Non-pigmented ciliary epithelial cell (primary cell): ENCODE measurements at places on chromosomes 7 and 10.

GRCh38 chr7:47153576-47153975, 428.3 kb downstream of the TNS3 start:
- no peak for DNase-seq

DNA sequence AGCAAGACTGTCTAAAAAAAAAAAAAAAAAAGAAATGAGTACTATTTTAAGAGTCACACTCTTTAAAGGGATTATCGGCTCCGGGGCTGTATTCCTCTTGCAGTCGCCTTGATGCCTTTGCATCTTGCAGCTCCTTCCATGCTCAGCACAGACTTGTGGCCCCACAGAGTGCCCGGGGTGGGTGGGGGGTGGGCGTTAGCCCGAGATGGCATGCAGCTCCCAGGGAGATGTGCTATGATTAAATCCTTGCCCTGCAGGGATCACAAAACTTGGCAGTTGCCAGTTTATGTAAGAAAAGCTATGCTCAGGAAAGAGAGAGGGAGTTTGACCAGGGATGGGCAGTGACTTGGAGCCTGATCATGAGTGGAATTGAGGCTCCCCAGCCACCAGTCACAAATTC, 81.9 kb downstream of the CCDC3 start:
- no peak for DNase-seq

- no peak for DNase-seq
Observed at GRCh38 chr7:123271856-123272255, 72.1 kb upstream of the SLC13A1 start.

- no peak for DNase-seq
Observed at GRCh38 chr10:78740976-78741915, 327.5 kb upstream of the ZMIZ1 start.

- no peak for DNase-seq
Observed at GRCh38 chr10:84987039-84987438, 658.6 kb downstream of the CCSER2 start.

- DNase-seq = no peak
Observed at GRCh38 chr10:44458671-44459413, 73.9 kb upstream of the CXCL12 start.

DNA sequence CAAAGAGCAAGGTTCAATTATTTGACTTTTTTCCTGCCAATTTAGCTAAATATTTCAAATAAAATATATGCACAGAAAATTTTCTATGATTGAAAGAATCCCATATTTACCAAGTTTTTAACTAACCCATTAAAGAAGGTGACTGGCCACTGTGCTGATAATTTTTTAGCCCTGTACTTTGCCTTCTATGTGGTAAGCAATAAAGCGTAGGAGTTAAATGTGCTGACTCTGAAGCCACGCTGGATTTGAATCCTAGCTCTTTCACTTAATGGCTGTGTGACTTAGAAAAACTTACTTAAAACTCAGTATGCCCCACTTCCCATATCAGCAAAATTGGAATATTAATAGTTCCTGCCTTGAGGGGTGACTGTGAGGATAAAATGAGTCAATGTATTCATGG, 82.1 kb downstream of the NEUROD6 start:
- no peak for DNase-seq

- DNase-seq = no peak
Observed at GRCh38 chr10:73975388-73975787, 22.5 kb upstream of the VCL start.

DNA sequence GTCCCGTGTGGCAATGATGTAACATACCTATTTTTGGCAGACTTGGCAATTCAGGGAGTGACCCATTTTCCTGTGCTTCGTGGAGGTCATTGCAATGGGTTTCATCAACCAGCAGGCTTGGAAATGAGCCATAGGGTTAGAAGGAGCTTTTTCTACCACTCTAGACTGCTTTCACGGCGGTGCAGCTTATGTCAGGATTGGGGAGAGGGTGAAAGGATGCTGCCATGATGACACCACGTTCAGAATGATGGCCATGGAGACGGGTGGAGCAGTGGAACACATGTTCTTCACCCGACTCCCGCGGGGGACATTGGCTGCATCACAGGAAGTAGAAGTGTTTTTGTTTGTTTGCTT, 220.2 kb downstream of the EMX2 start:
- no peak for DNase-seq

- DNase-seq = no peak
Observed at GRCh38 chr10:118458957-118459641, 117.0 kb upstream of the FAM204A start.

GRCh38 chr7:30047124-30047523, 18.9 kb downstream of the PLEKHA8 start:
- DNase-seq = no peak

- DNase-seq = no peak
Observed at GRCh38 chr7:137810248-137810647, 36.5 kb downstream of the DGKI start.

DNA sequence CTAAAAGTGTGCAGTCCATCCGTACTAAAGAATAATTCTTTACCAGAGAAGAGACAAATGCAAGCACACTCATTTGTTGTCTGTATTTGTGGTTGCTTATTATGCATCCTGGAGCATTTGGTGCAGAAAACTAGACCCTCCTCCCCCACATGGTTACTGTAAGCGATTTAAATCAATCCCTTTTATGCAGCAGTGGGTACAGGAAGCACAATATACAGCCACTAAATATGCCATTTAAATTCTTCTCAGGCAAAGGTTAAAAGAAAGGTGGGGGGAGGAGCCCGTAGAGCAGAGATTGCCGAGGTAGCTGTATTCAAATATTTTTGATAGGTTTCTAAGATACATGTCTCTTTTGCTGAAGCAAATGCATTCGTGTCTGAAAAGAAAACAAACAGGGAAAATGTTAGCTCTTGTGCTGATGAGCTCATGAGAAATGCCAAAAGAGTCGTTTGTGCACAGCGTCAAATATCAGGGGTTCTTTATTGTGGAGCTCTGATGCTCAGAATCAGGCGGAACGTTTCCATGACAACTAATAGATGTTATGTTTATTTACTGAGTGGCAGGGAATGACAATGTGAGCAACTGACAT, 131.3 kb upstream of the NPVF start:
- no peak for DNase-seq

DNA sequence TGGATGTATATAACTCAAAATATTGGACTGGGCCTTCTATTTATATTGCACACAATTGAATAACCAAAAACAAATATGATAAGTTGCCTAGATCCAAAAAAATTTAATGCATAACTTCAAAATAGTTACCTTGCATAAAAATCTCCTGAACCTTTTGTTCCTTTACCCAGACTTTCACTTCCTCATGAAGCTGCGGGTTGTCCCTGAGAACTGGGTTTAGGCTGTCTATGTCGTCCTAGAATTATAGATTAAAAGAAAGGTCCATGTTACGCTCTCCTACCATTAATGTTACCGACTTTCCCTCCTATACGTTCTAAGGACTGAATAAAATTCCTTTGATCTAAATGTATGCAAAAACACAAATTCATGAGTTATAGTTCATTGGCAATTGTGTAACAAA, 86.6 kb downstream of the NRBF2 start:
- DNase-seq = no peak

GRCh38 chr10:80535671-80536360, 1.9 kb upstream of the SH2D4B start:
- no peak for DNase-seq

GRCh38 chr10:125878957-125879835, 1.9 kb downstream of the DHX32 start:
- peak; percentile 75 for DNase-seq

- no peak for DNase-seq
Observed at GRCh38 chr10:116741391-116742351, 695 bp downstream of the HSPA12A start.

DNA sequence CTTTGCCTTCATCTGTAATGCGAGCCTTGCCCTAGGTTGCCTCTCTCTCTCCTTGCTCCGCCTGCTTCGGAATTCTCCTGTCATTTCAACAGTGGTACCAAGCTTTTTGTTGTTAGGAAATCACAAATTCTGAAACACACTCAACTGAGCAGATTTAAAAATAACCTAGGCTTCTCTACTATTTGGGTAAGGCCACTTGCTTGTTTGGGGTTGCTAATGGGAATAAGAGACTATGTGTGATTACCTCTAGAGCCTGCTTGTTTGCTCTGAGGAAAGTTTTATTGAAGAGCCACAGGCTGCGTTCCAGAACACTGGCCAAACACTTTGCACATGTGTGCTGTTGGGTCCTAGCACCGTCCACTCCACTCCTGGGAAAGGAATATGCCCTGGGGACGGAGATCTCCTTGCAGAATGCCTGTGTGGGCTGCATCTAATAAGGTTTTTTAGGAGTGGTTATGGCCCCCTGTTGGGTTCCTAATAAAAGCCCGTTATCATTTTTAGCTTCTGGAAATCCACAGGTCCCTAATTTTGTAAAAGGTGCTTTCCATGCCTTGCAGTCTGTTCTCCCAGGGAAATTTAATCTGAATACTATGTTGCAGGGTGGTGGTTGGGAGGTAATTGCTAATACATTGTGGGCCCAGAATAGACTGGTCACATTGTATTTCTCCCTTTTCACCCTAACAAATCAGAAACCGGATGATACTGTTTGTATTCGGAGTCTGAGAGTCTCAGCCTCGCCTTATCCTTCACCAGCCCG, 68.7 kb upstream of the KLF6 start:
- no peak for DNase-seq

DNA sequence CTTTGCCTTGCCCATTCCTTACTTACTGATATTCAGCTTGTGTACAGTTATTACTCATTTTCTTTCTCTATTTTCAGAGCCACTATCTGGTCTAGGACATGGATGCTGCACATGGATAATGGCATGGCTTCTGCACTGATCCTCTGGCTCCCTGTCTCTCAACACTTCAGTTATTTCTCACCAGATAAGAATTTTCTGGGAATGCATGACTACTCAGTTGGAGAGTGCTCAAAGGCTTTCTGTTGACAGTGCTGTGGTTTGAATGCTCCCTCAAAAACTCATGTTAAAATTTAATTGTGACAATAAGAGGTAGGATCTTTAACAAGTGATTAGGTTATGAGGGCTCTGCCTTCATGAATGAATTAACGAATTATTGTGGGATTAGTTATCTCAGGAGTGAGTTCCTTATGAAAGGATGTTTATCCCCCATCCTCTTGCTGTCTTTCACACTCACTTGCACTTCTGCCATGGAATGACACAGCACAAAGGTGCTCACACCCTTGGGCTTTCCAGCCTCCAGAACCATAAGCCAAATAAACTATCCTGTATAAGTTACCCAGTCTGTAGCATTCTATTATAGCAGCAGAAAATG, 16.1 kb upstream of the PIK3CG start:
- DNase-seq = peak; percentile 49

DNA sequence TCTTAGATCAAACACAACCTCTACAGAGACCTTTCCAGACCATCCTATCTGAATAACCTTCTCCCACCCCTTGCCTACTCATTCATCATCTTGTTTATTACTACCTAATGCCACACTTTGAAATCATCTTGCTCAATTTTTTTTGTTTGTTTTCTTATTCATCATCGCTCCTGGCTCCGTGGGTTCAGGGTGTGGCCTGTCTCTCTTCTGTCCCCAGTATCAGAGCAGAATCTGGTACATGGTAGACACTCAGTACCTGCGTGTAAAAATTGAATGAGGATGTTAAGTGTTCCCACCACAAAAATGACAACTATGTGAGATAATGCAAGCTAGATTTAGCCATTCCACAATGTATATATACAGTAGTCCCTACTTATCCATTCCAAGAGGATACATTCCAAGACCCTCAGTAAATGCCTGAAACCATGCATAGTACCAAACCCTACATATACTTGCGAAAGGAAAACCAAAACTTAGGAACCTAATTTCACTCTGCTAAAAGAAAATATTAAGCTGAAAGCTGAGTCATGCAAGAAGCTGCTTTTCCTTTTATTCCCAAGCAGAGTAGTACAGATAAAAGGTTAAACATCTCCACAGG, 72.1 kb upstream of the SEC61G start:
- DNase-seq = no peak

- DNase-seq = no peak
Observed at GRCh38 chr10:71094712-71095390, 117.5 kb upstream of the UNC5B start.

DNA sequence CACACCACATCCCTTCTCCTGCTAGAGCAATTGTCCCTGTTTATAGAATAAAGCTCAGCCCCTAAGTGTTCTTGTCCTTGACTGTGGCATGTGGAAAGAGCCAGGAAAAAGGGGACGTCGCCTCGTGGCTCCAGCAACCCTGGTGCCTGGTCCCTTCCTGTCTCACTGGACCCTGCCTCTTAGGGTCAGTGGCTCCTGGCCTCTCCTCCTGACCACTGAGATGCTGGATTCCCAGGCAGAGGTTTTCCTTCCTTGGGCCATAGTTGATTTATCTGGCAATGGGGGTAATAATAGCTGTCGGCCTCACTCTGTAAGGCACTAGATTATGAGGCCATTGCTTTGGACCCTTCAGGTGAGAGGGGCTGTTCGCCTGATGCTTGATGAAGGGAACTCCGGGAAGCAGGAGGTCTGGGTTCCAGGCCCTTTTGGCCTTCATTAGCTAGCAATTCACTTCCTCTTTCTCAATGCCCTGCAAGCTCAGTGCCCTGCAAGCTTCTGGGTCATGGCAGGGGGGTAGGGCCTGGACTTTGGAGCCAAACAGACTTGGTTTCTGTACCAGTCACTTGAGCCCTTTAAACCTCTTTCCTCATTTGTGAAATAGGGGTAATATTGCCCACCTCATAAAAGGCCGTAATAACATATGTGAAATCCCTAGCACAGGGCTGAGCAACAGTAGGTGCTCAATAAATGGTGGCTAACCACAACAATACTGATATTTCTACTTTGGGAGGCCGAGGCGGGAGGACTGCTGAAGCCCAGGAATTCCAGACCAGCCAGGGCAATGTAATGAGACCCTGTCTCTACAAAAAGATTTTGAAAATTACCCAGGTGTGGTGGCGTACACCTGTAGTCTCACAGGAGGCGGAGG, 1.1 kb downstream of the ASL start:
- no peak for DNase-seq

- DNase-seq = no peak
Observed at GRCh38 chr10:131773370-131774343, 127.2 kb upstream of the PPP2R2D start.

DNA sequence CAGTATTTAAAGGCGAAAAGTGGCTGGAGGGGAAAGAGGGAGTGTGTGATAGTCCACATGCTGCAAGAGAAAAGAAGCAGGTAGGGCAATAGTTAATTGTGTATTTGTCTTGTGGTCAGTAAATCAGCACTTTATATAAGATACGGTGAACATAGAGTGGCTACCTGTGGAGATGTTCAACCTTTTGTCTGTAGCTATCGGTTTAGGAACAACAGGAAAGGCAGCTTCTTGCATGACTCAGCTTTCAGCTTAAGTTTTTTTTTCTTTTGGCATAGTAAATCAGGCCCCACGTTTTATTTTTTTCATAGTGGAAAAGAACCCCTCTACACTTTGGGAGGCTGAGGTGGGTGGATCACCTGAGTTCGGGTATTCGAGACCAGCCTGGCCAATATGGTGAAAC, 14.2 kb upstream of the MTPN start:
- DNase-seq = no peak

DNA sequence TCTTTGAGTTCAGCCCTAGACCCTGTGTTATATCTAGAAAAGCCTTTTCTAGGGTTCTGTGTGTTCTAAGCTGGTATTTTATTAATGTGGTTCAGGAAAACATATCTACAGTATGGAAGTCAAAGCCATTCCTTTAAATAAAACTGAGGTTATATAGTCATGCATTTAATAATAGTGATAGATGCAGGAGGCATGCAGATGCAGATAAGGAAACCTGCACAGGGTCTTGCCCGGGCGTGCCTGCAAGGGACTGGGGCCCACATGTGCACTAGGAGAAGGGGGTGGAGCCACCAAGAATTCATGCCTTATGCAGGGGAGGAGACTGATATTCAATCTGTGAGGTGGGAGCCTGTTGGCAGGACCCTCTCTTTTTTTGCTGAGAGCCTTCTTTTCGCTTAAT, 171.5 kb downstream of the PRPF18 start:
- DNase-seq = peak; percentile 67
